Keratinocyte (primary cell): ENCODE measurements at places on chromosomes 11 and 22.
A peak's percentile ranks its signal among the peaks of the same experiment; 100 is the strongest.

GRCh38 chr11:36454941-36455631 lies 55.0 kb downstream of the TRAF6 start:
- DNase-seq: no peak

GRCh38 chr22:49094858-49095257 lies 732.8 kb downstream of the BRD1 start:
- no peak for DNase-seq

DNA sequence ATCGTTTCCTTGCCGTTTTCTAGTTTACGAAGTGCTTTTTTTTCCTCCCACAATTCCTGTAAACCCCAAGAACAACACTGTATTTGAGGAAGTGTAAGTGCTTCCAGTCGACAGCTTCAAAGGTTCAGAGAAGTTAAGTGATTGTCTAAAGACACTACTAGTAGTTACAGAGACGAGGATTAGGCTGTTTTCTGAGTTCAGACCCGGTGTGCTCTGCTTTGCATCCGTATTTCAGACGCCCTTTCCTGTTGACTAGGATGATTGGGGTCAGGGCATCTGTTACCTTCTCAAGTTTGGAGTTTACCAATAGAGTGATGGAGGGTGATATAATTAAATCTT lies 430 bp downstream of the CLP1 start:
- no peak for DNase-seq

- DNase-seq: peak; percentile 100
These were observed 139.5 kb downstream of the COMMD9 start for GRCh38 chr11:36149538-36150242.

- no peak for DNase-seq
These were observed 90.9 kb downstream of the LDLRAD3 start for GRCh38 chr11:36034551-36035331.

DNA sequence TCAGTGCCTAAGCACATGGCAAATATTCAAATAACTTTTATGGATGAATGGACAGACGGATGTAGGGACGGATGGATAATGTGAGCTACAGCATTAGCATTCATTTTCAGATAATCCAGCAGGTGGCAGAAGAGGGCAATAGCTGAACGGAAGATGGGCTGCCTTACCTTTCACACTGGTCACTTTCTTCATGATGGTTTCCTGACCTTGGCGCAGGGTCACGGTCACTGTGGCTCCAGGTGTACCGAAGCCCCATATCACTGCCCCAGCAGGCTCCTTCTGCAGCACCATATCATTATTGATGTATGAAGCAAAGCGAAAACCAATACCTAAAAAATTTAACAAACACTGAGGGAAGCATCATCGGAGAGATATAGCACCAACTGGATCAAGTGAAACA lies 4.3 kb downstream of the SIAE start:
- DNase-seq: no peak

GRCh38 chr11:32635819-32636218 lies 52.2 kb downstream of the EIF3M start:
- DNase-seq: no peak

GRCh38 chr22:22907551-22908494 lies 20.2 kb downstream of the IGLL5 start:
- no peak for DNase-seq

DNA sequence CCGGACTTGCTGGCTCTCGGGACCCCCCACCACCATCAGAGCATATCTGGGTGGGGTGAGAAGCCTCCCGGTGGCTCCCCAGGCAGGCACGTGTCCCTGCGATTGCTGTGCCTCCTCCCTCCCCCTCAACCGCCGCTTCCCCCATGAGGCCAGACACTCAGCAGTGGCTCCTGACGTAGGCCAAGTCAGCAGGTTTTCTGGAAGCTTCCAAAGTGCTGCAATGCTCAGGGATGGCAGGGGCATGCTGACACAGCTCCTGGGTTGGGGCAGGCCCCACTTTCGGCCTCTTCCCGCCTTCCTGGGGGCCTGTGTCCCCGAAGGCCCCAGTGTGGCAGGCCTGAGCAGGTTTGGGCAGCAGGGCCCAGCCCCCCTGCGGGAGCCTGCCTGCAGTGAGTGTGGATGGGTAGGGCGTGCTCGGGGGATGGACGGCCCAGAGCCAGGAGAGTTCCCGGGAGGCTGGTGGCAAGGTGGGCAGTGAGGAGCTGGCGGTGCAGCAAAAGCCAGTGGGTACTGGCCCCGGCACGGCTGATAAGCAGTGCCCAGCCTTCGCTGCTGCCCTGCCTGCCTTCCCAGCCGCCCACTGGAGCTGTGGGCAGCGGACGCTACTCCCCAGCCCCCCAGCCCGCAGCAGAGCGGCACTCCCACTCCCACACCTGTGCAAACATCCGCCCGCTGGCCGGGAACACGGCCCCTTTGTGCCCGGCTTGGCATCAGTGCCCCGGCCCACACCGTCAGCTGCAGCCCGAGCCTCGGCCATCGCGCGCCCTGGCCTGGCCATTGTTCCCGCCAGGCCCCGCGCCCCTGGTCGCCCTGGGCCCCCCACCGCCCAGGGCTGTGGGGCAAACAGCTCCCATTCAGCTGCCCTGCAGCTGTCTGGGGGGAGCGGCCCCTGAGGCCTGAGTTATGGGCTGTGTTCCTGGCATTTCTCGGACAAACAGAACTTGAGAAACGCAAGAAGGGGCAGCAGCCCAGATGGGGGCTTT lies 125.0 kb downstream of the KCNQ1OT1 start:
- DNase-seq: no peak

DNA sequence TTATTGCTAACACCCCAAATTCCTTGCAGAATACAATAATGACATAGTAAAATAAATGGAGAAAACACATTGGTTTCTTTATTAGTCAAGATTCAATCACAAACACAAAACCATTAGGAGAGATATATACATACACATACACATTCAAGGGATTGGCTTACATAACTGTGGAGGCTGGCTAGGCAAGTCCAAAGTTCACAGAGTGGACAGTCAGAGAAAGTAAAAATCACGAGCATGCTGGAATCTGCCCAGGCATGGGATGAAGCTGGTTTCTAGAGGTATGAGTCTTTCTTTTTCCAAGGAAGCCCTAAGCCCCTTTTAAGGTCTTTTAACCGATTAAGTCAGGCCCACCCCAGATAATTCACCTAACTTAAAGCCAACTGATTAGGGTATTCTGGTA lies 13.6 kb upstream of the OR56B1 start:
- DNase-seq: no peak

DNA sequence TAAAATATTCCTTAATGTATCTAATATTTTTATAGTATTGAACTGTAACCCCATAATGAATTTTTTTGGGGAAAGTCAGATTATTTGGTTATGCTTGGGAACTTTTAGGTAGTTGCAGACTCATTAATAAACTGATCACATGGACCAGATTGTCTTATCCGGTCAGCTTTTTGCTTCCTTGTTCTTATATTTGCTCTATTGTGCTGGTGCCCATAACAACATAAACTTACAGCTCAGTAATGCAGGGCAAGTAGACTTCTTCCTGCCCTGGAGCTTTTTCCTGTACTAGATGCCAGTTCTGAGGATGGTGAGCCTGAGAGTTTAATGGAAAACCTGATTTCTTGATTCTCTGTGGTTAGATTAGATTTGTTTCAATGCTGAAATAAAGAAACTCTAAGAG lies 53.2 kb downstream of the MTMR3 start:
- DNase-seq: no peak

- DNase-seq: no peak
These were observed 65.1 kb downstream of the IGLL5 start for GRCh38 chr22:22952531-22953280.

DNA sequence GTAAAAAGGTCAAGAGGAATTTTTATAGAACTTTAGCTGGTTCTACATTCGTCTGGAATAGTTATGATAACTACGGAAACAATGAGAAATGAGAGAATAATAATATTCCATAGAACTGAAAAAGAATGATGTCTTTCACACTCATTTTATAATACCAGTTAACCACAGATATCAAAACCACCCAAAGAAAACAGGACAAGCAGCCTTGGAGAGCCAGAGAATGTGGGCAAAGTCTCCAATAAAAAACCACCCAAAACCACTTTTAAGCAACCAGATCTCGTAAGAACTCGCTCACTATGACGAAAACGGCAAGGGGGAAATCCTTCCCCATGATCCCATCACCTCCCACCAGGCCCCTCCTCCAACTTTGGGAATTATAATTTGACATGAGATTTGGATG lies 60.8 kb downstream of the ARHGAP32 start:
- DNase-seq: no peak

DNA sequence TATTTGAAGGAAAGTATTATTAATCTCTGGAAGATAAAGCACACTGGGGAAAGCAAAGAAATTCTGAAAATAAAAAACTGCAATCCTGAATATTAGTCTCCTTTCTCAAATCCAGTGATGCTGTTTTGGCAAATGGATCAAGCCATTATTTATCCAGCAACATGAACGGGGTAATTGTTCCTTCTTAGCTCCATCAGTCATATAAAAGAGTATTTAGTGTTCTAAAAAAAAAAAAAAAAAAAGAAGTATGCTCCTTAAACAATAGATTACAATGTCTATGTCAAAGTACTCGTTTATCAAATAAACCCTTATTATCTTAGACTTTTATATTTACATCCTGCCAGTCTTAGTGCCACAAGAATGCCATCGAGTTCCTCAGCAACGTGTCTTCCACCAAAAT lies 1.3 kb downstream of the RDX start:
- DNase-seq: no peak

DNA sequence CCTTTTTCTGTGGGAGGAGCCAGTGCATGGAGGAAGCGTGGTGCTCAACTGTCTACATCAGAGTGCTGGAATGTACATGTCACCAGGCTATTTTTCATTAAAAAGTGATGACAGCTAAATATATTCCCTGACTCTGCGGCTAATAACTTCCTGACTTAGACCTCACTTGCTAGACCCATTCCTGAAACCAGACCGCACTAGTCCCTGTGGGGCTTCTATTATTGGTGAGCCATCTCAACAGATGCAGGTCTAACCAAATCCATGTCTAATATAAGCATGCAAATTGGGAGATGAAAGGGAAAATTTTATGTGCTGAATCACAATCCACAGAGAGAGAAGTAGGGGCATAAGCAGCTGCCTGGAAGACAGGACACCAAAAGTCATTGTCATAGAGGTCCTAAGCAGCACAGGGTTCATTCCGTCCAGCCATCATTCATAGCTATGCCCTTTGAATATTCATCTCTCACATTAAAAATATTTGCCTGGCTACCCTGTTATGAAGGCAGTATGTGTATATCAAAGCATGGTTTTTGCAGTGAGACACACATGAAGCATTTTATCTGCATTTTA lies 110.9 kb upstream of the BLID start:
- no peak for DNase-seq

DNA sequence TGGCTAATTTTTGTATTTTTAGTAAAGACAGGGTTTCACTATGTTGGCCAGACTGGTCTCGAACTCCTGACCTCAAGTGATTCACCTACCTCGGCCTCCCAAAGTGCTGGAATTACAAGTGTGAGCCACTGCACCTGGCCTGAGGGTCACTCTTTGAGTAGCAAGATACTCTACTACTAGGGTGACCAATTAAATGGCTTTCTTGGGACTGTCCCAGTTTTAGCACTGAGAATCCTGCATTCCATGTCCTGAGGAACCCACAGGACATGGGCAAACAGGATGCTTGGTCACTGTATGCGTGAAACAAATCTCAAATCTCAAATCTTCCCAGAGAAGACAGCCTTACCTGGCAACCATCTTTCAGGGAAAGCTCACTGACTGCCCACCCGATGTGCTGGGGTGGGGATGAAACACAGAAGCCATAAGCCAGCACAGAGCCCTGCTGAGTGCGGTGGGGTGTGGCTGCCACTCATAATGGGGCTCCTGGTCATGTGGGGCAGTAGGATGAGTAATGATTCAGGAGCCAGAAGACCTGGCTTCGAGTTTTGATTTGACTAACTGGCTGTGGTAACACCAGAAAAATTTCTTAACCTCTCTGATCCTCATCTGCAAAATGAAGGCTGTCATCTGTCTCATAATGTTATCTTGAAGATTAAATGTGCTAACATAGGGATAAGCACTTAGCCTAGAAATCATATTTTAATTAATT lies 11.5 kb downstream of the CLMP start:
- DNase-seq: no peak

DNA sequence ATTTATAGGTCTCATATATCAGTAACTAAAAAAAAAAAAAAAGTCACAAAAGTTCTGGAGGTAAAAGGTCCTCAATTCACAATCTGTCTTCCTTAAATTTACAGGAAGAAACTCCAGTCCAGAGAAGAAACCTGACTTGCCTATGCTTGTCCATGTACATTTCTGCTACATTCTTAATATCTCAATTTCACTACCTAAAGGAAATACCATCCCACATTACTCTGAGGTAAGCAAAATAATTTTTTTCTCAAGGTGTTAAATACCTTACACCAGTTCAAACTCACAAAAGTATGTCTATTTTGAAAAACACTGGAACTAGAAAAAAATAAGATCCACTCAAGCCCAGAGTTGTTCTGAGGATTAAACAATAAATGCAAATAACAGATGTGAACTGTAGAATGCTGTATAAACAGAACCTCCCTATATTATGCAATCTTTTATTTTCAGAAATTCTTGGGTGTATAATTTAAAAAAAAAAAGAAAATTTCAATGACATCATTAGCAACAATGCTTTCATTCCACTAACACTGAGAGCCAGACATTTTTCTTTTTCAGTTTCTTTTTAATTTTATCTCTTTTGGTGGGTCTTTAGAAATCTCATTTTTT lies 49.9 kb upstream of the GDPD4 start:
- DNase-seq: no peak

DNA sequence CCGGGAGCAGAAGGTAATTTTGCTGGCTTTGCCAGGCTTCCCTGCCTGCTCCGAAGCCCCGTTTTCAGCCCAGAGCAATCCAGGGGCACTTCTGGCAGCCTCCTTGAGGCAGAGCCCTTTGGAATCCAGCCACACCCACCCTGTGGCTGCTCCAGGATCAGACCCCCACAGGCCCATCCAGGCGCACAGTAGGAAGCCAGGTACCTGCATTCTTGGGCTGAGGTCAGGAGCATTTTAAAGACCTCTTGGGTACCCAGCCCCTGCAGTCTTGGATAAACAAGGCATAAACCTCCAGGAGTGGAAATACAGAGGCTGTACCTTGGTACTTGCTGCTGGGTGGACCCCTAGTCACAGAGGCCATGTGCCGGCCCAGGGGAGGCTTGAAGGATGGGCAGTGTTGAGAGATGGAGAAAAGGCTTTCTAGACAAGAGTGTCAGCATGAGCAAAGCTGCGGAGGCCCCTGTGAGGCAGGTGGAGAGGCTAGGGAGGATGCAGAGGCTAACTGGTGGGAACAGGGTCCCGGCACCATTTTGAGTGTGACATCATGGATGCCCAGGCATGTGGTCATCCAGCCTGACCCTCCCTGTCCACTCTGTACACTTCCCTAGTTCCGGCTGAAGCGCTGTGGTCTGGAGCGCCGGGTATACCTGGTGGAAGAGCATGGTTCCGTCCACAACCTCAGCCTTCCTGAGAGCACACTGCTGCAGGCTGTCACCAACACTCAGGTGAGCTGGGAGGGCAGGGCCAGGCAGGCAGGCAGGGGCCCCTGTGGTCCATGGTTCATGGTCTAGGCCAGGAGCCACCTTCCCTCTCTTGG lies 3.9 kb downstream of the MUS81 start:
- DNase-seq: no peak

DNA sequence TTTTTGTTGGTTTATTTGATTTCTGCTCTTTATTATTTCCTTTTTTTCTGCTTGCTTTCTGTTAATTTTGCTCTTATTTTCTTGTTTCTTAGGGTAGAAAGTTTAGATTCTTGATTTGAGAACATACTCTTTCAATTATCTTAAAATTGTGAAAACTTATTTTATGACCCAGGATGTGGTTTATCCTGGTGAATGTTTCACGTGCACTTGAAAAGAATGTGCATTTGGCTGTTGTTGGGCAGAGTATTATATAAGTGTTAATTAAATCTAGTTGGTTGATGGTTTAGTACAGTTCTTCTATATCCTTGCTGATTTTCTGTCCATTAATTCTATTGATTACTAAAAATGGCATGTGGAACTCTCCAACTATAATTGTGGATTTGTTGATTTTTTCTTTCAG lies 66.9 kb upstream of the NARS2 start:
- DNase-seq: no peak
